ENCODE measurements at places on chromosomes 5 and 9.

DNA sequence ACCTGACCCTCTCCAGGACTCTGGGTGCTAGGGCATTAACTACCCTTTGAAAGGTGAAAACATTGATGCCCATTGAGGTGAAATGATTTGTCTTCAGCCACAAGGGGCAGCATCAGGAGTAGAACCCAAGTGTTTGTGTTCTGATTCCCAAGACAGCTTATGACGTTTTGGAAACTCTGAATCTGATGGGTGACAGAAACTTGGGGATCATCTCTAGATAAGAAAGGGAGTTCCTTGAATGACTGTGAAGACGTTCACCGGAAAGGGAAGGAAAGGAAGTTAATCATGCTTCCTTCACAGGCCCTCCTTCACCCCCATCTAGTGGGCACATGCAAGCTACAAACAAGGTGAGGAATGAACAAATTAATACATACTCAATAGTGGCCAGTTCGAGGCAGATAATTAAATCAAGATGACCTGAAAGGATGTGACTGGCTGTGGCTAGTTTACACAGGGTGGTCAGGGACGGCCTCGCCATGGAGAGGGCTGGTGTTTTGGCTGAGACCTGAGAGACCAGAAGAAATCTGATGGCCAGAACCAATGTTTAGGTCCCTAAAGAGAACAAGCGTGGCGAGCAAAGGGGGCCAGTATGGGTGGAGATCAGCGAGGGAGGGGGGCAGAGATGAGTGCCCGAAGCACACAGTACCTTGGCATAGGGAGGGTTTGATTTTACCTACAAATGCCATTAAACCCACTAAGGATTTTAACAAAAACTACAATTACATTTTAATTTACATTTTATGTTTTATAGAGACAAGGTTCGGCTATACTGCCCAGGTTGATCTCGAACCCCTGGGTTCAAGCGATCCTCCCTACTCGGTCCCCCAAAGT lies 937 bp upstream of the SLC26A2 start:
- DNase-seq = peak; percentile 29

- DNase-seq = no peak
These were observed 17.4 kb upstream of the ZCCHC9 start for GRCh38 chr5:81283976-81284375.

GRCh38 chr5:124580512-124580911 lies 165.9 kb downstream of the ZNF608 start:
- no peak for DNase-seq

DNA sequence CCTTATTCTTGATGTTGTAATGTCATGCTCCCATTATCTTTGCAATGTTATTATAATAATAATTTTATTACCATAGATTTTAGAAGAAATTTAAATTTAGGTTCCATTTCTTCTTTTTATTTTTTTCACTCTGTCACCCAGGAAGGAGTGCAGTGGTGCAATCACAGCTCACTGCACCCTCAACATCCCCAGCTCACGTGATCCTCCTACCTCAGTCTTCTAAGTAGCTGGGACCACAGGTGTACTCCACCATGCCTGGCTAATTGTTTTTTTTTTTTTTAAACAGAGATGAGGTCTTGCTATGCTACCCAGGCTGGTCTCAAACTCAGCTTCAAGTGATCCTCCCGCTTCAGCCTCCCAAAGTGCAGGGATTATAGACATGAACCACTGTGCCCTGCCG lies 11.9 kb downstream of the ZFR start:
- DNase-seq = no peak

DNA sequence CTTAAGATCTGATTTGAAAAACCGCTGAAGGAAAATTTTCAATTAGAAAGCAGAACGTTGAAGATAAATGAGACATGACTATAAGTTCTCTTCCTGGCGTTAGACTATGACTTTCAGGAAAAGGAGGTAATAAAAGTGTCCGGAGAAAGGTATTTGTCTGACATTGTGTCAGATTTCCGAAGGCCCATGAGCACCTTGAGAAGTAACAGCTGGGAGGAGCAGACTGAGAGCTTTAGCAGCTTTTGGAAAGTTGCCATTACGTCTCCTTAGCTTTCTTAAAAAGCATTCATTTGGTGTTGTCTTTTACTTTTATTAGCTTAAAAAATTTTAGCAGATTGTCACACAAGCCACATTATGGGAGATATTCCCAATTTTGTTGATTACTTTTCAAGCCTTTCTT lies 363.5 kb downstream of the NDUFS4 start:
- no peak for DNase-seq

DNA sequence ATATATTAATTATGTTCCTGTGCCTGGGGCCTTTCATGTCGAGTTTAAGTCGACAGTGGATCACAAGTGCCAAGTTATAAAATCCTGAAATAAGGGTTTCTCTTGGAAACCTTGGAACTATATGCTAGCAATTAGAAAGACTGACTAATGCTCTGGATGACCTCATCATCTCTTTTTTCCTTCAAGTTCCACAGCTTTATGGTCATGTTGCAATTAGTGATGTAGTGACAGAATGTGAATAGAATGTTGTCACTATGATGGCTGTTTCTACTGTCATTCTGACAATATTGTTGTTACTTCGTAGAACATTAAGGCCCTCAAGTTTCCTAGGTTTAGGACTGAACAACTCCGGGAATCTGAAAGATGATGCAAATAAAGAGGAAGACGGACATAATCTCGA lies 368.0 kb upstream of the SEMA6A start:
- no peak for DNase-seq

GRCh38 chr9:110443866-110444220 lies 106.2 kb upstream of the TXNDC8 start:
- DNase-seq = no peak

All from stimulated activated CD4-positive, alpha-beta T cell treated with anti-CD3 and anti-CD28 coated beads, Interleukin-4, amount 100 ng/mL, for 1 hour (primary cell).